ENCODE measurements at places on chromosomes 2 and 18.

DNA sequence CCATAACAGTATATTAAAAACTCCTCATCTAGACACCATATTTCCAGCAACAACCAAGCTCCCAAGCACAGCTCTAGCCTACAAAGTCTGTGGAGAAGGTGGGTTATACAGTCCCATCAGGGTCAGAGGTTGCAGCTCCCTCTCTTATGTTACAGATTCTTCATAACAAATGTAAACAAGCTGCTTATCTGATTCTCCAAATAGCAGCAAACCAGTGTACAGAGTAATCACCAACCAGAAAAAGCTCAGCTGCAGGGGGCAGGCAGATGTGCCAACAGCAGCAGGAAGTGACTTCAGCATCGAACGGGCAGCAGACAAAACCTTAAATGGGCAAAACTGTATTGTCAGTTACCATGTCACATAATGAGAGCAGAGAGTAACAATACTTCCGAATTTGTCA, 52.9 kb upstream of the NABP1 start:
- DNase-seq, result peak; percentile 71

- no peak for DNase-seq
Observed at GRCh38 chr2:241270531-241270930, 44.9 kb downstream of the HDLBP start.

GRCh38 chr2:217911283-217912097, 91.3 kb downstream of the TNS1 start:
- DNase-seq, result no peak

- no peak for DNase-seq
Observed at GRCh38 chr2:229780856-229781773, 66.8 kb upstream of the DNER start.

DNA sequence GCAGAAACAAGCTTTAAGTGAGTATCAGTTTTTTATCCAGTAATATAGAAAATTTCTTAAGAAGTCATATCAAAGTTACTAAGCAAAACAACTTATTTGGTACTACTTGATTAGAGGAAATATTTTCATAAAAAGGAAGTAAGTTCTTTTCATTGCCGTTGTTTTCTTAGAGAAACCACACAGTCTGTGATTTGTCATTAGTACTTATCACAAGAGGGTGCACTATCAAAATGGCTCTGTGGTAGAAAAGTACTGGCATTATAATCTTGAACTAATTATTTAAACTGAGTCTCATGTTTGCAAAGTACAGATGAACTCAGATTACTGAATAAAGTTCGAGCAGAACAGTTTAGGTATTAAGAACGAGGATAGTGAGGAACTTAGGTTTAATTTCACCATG, 93.4 kb downstream of the IKZF2 start:
- no peak for DNase-seq

GRCh38 chr2:236883819-236884218, 201.9 kb upstream of the COPS8 start:
- no peak for DNase-seq
